ENCODE measurements at places on chromosomes 5 and 9.

GRCh38 chr9:12403721-12404120 lies 289.5 kb upstream of the TYRP1 start:
- DNase-seq = no peak

GRCh38 chr5:160097991-160098390 lies 21.3 kb downstream of the PWWP2A start:
- no peak for DNase-seq

DNA sequence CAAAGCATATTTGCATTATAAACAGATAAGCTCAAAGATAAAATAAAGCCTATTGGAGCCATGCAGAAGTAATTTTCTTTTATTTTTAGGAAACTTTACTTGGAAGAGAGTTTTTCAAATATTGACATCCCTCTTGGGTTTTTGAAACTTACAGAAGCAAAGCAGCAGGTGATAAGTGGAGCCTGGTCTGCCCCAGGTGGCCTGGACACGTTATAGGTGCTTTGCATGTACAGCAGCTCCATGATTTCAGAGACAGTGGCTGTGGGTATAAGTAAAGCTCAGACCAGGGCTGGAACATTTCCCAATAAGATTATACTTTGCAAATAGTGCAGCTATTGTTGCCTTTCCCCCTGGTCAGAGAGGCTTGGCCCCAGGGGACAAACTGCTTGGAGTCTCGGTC lies 51.5 kb downstream of the CCDC192 start:
- no peak for DNase-seq

DNA sequence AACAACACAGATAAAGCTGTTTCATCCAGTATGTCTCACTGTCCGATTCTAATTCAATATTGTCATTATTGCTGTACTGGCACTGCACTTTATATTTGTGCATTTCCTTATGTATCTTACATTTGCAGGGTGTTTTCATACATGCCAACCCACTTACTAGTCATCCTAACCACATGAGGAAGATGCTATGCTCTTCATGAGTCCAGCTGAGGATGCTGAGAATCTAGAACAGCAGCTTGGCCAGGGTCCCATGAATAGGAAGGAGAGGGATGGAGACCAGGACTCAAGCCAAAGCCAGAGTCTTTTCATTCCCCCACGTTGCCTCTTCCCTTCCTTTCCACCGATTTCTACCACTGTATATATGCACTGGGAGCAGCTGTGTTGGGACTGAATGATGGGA lies 292.8 kb upstream of the KLF4 start:
- no peak for DNase-seq

- DNase-seq = no peak
Observed at GRCh38 chr5:21910731-21911130, 942.4 kb downstream of the CDH12 start.

DNA sequence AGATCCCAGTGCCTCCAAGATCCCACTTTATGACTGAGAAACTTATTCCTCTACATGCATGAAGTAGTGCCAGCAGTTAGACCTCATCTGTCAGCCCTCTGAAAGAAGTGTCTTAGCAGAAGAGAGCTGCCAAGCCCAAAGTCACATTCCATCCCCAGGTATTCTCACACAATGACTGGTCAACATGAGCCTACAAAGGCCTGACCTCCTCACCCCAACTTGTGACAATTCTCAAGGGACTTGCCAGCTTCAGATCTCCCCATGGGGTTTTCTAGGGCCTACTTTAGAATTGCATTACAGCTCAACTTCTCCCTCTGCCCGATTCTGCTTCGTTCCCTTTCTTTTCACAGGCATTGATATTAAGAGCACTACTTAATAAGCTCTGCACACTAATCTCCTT lies 393.8 kb upstream of the SLC30A5 start:
- DNase-seq = no peak

- no peak for DNase-seq
Observed at GRCh38 chr5:172556971-172557461, 84.0 kb upstream of the NEURL1B start.

DNA sequence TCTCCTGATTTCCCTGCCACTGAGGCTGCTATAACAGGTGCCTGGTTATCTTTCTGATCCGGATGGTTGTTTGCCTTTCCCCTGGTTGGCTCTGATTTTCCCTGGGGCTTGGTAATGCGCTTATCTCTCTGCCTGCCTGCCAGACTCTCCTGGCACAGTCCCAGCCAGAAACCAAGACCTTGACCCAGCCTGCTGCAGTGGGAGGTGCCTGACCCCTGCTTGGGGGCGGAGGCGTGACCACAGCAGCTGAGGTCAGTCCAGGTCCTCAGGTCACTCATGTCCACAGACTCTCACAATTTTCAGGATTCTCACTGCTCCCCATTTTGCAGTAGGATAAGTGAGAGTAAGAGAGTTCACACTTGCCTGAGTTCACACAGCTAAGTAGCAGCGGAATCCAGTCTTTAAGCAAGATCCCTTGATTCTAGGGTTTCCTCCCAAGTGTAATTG lies 24.4 kb upstream of the SYNPO start:
- DNase-seq = no peak

GRCh38 chr5:157917899-157918809 lies 59.2 kb upstream of the CLINT1 start:
- peak; percentile 13 for DNase-seq

- no peak for DNase-seq
Observed at GRCh38 chr9:71353720-71354119, 232.3 kb upstream of the TRPM3 start.

GRCh38 chr9:89743573-89744254 lies 138.9 kb downstream of the GADD45G start:
- no peak for DNase-seq

DNA sequence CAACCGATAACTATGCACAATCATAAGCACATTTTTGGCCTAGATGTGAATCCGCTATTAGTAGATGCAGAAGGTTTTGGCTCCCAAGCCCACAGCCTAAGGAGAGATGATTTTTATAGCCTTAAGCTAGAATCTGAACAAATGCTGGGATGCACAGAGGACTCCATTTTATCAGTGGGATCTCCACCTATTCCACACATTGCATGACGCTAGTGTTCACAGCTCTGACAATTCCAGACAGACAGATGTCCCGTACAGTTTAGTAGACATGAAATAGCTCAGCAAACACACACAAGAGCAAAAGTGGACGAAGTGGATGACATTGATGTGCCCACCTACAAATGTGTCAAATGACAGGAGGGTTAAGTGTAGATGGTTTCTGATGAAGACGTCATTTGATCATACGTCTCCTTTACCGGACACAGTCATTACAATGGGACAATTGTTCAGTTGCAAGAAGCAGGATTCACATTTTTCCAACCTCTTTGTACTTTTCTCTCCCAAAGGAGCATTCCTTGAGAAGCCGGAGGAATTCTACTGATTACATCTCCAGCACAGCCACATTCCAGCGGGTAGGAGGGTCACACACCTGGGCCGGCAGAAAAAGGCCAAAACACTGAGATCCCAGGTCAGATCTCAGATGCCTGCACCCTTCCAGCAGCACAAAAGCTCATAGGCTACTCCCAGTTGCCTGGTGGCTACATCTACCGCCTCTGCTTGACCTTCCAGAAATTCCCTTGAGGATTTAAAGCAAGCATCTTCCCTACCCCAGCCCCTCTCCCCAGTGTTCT lies 202.4 kb downstream of the SLIT3 start:
- DNase-seq = no peak

DNA sequence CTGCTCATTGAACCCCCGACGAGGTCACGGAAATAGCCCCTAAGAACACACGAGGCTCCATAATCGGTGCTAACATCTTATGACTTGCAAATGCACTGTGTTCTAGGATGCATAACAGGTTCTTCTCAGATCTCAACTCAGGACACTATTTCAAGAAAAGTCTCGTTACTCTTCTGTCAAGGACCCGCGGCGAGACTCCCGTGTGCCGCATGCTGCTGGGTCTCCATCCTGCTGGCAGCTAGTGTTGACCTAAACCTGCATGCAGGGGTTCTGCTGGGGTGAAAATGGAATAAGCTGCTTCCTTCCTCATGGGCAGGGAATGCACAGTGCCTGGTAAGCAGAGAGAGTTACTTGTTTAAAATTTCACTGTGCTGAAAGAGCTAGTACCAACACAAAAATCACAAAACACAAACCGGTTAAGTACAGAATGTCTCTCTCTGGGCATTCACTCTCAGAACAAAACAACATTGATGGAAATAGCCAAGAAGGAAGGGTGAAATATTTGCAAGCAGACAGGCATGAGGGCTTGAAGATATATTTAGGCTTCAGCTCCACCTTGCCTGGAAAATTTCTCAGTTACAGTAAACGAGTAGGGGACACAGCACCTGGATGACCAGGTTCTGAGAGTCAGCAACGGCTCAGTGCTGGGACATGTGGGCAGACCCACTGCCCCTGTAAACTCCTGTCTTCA lies 416.5 kb downstream of the GADD45G start:
- no peak for DNase-seq

- DNase-seq = no peak
Observed at GRCh38 chr5:176887252-176887849, 11.8 kb downstream of the HK3 start.
